ENCODE measurements at places on chromosomes 4 and X. TPM values are rescaled to one million over a fixed set of nuclear protein-coding genes. Genes with fewer than 3 reads are reported as not detected.

DNA sequence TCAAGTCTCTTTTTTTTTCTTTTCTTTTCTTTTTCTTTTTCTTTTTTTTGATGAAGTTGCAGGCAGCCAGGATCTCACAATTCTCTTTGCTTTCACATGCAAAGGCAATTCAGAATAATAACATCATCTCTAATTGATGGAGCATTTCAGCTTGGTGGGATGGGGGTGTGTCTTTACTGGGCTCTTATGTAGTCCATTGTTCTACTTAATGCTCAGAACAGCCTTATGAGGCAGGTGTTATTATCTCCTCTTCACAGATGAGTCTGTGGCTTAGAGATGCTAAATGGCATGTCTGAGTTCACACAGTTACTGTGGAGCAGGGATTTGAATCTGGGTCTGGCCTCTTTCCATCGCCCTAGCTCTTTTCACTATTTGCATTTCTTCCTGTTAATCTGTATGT is 70.2 kb downstream of the TRPC5 start:
- H3K4me3 ChIP-seq = no peak overlapping the region
- no peak for DNase-seq
- H3K27ac ChIP-seq = no peak overlapping the region
- peaks cover 22% of the 10 kb centered on the region for H3K4me1 ChIP-seq
- H3K36me3 ChIP-seq = no peaks in the 10 kb centered on the region

DNA sequence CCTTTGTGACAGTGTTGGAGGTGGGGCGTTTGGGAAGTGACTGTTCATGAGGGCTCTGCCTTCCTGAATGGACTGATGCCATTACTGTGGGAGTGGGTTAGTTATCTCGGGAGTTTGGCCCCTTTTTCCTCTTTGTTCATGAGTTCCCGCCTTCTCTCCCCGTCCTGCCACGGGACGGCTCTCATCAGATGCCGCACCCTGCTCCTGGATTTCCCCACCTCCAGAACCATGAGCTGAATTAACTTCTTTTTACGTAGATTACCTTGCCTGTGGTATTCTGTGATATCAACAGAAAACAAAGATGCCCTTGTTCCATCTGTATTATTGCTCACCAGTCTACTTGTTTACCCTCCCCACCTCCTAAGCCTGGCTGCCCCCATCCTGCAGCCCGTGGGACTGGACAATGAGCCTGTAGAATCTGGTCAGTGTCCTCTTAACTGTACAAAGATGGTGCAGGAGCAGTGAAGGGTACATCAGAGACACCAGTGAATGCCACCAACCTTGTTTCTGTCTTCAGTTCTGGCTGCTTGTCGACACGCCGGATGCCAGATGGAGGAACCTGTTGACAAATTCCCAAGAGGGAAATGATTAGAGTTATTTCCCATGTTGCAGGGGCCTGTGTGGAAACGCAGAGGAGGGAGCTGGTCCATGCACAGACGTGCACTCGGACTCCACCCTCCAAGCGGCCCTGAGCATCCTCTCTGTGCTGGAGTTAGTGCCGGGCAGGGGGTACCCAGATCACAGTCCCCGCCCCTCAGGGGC is 104.7 kb downstream of the ABLIM2 start:
- H3K27ac ChIP-seq = no peak overlapping the region
- no peaks in the 10 kb centered on the region for H3K27me3 ChIP-seq
- DNase-seq = no peak
- peaks cover 17% of the 10 kb centered on the region for H3K4me1 ChIP-seq

SLAIN2 gene
- 44.0 TPM for total RNA-seq

GRCh38 chr4:1183985-1184773 is 11.8 kb upstream of the SPON2 start:
- DNase-seq = no peak
- H3K27ac ChIP-seq = no peak overlapping the region
- peaks cover 56% of the 10 kb centered on the region for H3K27me3 ChIP-seq
- no peak overlapping the region for H3K4me3 ChIP-seq
- no peaks in the 10 kb centered on the region for H3K36me3 ChIP-seq
- H3K4me1 ChIP-seq = no peaks in the 10 kb centered on the region

TNIP3 gene
- not detected for total RNA-seq

GRCh38 chrX:119094819-119095218 is 22.0 kb downstream of the CT47C1 start:
- H3K27me3 ChIP-seq = no peaks in the 10 kb centered on the region
- DNase-seq = no peak
- H3K27ac ChIP-seq = no peak overlapping the region
- H3K36me3 ChIP-seq = no peaks in the 10 kb centered on the region
- H3K4me3 ChIP-seq = no peak overlapping the region

PABPC1L2A gene
- total RNA-seq = not detected

DNA sequence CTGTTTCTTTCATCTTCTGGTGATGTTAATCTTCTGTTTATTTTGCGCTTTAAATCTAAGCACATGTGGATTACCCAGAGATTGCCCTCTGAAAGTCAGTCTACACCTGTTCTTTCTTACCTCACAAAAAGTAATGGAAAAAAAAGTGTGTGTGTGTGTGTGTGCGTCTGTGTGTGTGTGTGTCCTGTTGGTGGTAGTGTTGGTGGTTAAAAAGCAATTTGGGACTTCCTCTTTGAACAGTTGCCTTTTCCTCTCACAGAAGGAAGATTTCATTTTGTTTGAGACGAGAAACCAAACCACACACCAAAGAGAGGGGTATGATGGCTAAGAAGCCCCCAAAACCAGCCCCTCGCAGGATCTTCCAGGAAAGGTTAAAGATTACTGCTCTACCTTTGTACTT is at the start of gene STAP1:
STAP1 (plus strand) TSS at position 235 of the 400 bp plus-strand sequence; CDS start at position 318, 83 bp downstream.
- H3K27me3 ChIP-seq = no peaks in the 10 kb centered on the region
- H3K4me3 ChIP-seq = no peak within 1 kb of the TSS
- H3K36me3 ChIP-seq = no peaks in the 10 kb centered on the region
- H3K4me1 ChIP-seq = no peaks in the 10 kb centered on the region

DNA sequence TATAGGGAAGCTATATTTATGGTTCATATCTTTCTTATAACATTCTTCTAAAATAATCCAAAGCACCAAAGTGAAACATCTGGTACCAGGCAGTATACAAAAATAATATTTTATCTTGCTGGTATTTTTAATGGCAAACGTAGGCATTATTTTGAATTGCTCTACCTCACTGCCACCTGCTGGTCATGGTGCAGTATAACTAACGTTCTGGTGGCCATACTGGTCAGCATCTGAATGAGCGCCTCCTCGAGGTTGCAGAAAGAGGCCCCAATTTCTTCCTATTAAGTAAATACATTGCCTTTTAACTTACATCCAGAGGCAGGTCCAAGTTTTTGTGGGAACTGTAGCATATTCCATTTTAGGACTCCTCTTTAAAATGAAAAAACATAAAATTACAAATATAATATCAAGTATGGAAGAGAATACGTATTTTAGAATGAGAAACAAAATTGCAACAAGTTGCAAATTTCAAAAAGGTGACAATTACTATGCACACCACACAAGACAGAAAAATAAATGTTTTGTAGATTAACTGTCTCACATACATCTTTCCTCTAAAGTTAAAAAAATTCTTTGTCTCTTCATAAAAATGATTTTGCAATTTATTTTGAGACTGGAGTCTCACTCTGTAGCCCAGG is 22.9 kb upstream of the CWH43 start:
- no peak overlapping the region for H3K4me3 ChIP-seq
- H3K27me3 ChIP-seq = no peaks in the 10 kb centered on the region
- no peaks in the 10 kb centered on the region for H3K36me3 ChIP-seq
- no peak overlapping the region for H3K27ac ChIP-seq

- no peaks in the 10 kb centered on the region for H3K27me3 ChIP-seq
- H3K36me3 ChIP-seq = no peaks in the 10 kb centered on the region
- no peaks in the 10 kb centered on the region for H3K4me1 ChIP-seq
- H3K4me3 ChIP-seq = no peak overlapping the region
- no peak for DNase-seq
Measured at GRCh38 chrX:17828171-17828570, 32.9 kb downstream of the RAI2 start.

ADH4 gene
- not detected for total RNA-seq

GRCh38 chrX:49184294-49185281 is 1.6 kb downstream of the PRICKLE3 start:
- no peaks in the 10 kb centered on the region for H3K27me3 ChIP-seq
- no peaks in the 10 kb centered on the region for H3K4me1 ChIP-seq
- DNase-seq = peak; percentile 97
- peak overlapping the region; percentile 55 for H3K4me3 ChIP-seq
- no peak overlapping the region for H3K27ac ChIP-seq

GRCh38 chr4:69489856-69490255 is 5.8 kb downstream of the UGT2B4 start:
- no peaks in the 10 kb centered on the region for H3K36me3 ChIP-seq
- no peak for DNase-seq
- H3K4me3 ChIP-seq = no peak overlapping the region
- H3K4me1 ChIP-seq = no peaks in the 10 kb centered on the region
- H3K27ac ChIP-seq = no peak overlapping the region

PLXNB3 gene
- total RNA-seq = 0.25 TPM

DNA sequence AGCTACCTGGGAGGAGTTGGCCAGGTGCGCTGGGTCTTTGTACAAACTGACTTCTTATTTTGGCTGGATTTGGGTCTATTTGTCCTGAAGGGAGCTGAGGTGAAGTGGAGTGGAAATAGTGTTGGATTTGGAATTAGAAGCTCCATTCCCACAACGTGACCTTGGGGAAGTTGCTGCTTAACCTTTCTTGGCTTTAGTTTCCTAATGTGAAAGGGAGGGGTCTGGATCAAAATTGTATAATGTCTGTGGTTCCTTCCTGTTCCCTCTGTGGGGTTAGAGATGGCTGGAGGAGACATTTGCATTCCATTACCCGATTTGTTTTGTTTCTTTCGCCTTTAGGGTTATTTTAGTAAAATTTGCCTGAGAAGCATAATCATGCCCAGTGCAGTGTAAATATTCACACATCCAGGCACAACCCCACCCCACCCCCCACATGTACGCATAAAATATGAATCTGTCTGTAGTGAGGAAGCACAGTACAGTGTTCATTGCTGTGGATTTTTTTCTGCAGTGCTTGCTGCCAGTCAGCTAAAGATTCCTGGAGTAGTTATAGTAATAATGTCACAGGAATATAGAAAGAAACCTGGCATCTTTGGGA is 21.5 kb downstream of the JADE1 start:
- H3K4me3 ChIP-seq = peak overlapping the region; percentile 29
- H3K27ac ChIP-seq = peak overlapping the region; percentile 53
- H3K4me1 ChIP-seq = peaks cover 42% of the 10 kb centered on the region
- no peaks in the 10 kb centered on the region for H3K27me3 ChIP-seq
- DNase-seq = no peak
- no peaks in the 10 kb centered on the region for H3K36me3 ChIP-seq

MAGEB1 gene
- not detected for total RNA-seq

DNA sequence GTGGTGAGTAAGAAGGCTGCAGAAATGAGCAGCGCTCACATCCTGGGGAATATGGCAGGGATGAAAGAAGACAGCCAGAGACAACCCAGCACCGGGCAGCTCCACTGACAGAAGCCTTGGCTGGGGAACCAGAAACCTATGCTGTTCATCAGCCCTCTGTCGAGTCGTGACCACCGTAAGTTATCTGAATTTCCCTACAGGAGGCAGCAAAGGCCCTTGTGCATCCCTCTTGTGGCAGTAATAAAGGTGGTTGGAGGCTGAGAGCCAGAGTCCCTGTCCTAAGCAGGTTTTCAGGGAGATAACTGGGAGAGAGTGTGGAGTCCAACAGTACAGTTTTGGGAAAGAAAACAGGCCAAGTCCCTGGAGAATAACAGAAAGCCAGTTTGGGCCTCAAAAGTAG is 194.0 kb upstream of the BOD1L1 start:
- DNase-seq = peak; percentile 34
- no peaks in the 10 kb centered on the region for H3K4me1 ChIP-seq
- H3K27ac ChIP-seq = no peak overlapping the region
- H3K27me3 ChIP-seq = no peaks in the 10 kb centered on the region
- H3K4me3 ChIP-seq = no peak overlapping the region
- H3K36me3 ChIP-seq = no peaks in the 10 kb centered on the region

- no peaks in the 10 kb centered on the region for H3K4me1 ChIP-seq
- H3K27ac ChIP-seq = no peak overlapping the region
- no peak for DNase-seq
- H3K27me3 ChIP-seq = no peaks in the 10 kb centered on the region
- no peaks in the 10 kb centered on the region for H3K36me3 ChIP-seq
Measured at GRCh38 chrX:1273896-1274295, 5.3 kb downstream of the CSF2RA start.

- no peak overlapping the region for H3K27ac ChIP-seq
- no peaks in the 10 kb centered on the region for H3K36me3 ChIP-seq
- DNase-seq = no peak
- no peaks in the 10 kb centered on the region for H3K27me3 ChIP-seq
- H3K4me3 ChIP-seq = no peak overlapping the region
- H3K4me1 ChIP-seq = no peaks in the 10 kb centered on the region
Measured at GRCh38 chr4:7797330-7797729, 142.3 kb downstream of the AFAP1 start.

DNA sequence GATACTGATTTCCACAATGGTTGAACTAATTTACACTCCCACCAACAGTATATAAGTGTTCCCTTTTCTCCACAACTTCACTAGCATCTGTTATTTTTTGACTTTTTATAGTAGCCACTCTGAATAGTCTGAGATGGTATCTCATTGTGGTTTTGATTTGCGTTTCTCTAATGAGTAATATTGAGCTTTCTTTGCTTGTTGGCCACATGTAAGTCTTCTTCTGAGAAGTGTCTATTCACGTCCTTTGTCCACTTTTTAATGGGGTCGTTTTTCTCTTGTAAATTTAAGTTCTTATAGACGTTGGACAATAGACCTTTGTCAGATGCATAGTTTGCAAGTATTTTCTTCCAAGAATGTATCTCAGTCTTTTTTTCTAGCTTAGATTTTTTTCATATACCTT is 10.0 kb downstream of the FBXW7 start:
- peaks cover 4% of the 10 kb centered on the region for H3K4me1 ChIP-seq
- H3K36me3 ChIP-seq = no peaks in the 10 kb centered on the region
- no peaks in the 10 kb centered on the region for H3K27me3 ChIP-seq
- DNase-seq = no peak

DNA sequence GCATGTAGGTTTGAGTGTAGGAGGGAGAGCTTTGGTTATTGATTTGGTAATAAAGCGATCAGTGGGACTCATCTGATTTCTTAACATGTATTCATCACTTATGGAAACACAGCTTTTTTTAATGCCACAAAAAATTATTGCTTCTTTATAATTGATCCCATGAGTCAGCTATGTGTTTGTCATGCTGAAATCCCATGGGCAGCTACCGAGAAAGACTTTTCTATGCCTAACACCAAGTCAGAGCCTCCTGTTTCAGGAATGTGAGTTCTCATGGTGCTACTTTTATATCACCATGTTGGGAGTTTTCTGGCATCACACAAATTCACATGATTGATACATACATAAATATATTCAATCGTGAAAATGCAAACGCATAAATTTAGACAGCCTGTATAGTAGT is 165.7 kb downstream of the RAPGEF2 start:
- no peak for DNase-seq
- H3K4me1 ChIP-seq = peaks cover 21% of the 10 kb centered on the region
- no peaks in the 10 kb centered on the region for H3K27me3 ChIP-seq
- H3K4me3 ChIP-seq = no peak overlapping the region
- no peaks in the 10 kb centered on the region for H3K36me3 ChIP-seq

DNA sequence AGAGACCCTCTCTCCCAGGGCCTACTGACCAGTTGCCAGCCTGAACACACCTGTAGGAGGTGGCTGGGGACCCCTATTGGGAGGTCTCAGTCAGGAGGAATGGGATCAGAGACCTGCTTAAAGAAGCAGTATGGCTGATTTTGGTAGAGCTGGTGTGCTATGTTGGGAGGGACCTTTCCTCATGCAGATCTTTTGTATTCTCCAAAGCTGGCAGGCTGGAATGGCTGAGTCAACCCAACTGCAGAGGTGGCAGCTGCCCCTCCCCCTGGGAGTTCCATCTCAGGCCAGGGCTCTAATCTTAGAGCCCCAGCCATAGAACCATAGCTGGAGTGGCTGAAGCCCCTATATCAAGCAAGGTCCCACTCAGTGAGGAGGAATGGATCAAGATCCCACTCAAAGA is 279.3 kb upstream of the BMP3 start:
- no peak overlapping the region for H3K4me3 ChIP-seq
- peaks cover 10% of the 10 kb centered on the region for H3K27me3 ChIP-seq
- H3K36me3 ChIP-seq = no peaks in the 10 kb centered on the region
- H3K4me1 ChIP-seq = no peaks in the 10 kb centered on the region
